ENCODE measurements at places on chromosomes 5 and 9.
A peak's percentile ranks its signal among the peaks of the same experiment; 100 is the strongest.

DNA sequence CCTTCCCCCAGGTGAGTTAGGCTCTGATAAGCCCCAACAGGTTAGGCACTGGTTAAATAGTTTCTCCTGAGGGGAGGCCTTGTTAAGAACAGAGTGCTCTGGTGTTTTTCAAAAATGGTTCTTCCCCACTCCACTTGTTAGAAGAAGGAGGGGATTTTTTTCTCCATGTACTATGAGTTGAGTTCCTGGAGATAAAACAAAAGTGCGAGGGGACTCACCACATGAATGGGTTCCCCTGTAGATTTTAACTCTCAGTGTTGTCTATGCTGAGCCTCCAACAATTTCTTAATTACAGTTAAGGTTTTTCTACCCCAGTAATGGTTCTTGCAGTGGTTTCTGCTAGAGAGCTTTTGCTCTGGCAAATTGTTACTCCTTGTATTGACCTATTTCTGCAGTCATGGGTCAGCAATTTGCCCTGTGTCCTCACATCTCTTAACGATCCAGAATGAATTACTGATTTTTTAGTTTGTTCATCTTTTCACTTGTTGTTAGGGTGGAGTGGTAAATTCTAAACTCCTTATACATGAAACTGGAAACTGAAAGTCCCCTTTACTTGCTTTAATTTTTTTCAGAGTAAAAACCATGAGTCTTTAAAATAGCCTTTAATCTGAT, 44.4 kb downstream of the SCAMP1 start:
- DNase-seq, result no peak

- no peak for DNase-seq
Observed at GRCh38 chr9:22790329-22790728, 343.7 kb downstream of the DMRTA1 start.

GRCh38 chr5:98904780-98905179, 24.0 kb downstream of the CHD1 start:
- no peak for DNase-seq

GRCh38 chr9:129258124-129258822, 80.2 kb upstream of the IER5L start:
- DNase-seq, result peak; percentile 90

GRCh38 chr9:7735311-7735710, 64.3 kb downstream of the DMAC1 start:
- no peak for DNase-seq

- DNase-seq, result no peak
Observed at GRCh38 chr5:155605920-155606319, 592.4 kb downstream of the KIF4B start.

- no peak for DNase-seq
Observed at GRCh38 chr9:89195131-89195797, 16.6 kb upstream of the SHC3 start.

DNA sequence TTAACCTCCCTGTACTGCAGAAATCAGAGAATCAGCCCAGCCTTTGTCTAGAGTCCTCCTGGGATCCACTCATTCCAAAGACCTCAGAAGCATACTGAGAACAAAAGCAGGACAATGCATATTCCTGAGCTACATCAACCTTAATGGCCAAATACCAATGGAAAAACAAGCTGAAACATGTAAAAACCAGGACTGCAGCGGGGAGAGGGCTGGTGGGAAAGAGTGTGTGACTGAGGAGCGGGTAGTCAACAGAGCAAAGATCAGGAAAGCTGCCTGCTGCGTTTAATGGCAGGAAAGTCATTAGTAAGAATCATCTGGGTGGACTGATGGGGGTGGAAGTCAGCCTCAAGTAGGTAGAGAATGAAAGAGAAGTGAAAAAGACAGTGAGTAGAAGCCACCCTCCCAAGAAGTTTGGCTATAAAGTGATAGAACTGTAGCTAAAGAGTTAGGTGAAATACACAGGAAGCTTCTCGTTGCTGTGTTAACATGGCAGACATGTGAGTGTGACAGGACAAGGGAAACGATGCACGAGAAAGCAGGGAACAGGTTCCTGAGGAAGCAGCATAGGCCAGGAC, 88.1 kb downstream of the OTULIN start:
- no peak for DNase-seq

- no peak for DNase-seq
Observed at GRCh38 chr9:136231478-136232297, 13.9 kb downstream of the QSOX2 start.

DNA sequence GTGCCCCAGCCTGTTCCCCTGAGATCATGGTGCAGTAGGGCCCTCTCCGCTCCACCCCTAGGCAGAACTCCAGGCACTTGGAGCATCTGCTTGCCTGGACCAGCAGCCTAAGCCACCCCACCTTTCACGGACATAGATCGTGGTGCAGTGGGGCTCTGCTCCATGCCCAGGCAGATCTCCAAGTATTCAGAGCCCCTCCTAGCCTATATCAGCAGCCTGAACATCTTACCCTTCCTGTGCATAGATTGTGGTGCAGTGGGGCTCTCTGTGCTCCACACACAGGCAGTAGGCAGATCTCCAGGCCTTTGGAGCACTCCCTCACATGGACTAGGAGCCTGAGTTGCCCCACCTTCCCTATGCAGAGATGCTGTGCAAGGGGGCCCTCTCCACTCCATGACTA, 103.0 kb downstream of the GLIS3 start:
- DNase-seq, result no peak

- DNase-seq, result no peak
Observed at GRCh38 chr5:55897905-55898304, 46.7 kb downstream of the IL31RA start.

- no peak for DNase-seq
Observed at GRCh38 chr5:71632168-71632567, 45.0 kb downstream of the MCCC2 start.

GRCh38 chr5:149227168-149227826, 44.4 kb upstream of the AFAP1L1 start:
- DNase-seq, result no peak

- DNase-seq, result no peak
Observed at GRCh38 chr9:3916984-3917383, 382.9 kb downstream of the GLIS3 start.

GRCh38 chr9:123925819-123926218, 4.1 kb downstream of the DENND1A start:
- DNase-seq, result no peak

DNA sequence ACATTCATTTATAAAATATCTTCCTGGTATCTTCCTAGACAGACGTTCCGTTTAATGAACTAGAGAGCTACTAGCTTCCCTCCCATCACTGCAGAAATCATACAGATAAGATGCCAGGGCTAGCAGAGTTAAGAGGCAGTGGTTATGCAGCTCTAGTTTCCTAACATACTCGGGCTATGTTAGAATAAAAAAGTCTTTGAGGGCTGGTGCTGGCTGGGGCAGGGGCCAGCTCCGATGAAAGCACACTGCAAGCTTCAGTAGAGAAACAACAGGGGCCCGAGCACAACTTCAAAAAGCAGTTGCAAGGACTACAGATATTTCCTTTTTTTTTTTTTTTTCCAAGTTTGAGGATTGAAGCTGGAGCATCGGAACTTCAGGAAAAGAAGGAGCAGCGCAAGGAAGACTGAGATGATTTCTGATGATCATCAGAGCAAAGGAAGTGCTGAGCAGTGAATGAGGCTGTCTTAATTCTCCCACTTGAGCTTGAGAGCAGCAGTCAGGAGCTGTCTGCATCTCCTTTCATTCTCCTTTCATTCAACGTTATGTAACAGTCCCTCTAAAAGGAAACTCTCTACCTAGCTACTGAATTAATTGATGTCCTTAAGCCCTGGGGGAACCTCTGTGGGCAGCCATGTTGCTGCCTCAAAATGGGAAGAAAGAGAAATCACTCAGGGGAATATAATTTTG, 47.6 kb upstream of the ADCY2 start:
- no peak for DNase-seq

DNA sequence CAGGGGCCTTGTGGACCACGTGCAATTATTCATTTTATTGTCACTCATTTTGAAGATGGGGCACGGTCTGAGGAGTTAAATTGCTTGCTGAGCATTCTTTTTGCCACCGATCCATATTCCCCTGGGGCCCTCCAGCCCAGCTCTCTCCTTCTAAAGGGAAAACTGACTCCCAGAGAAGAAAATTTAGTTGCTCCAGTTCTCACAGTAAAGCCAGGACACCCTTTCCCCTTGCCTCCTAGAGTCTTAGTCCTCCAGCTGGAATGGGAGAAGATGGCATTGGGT, 1.0 kb upstream of the PANK3 start:
- DNase-seq, result no peak

DNA sequence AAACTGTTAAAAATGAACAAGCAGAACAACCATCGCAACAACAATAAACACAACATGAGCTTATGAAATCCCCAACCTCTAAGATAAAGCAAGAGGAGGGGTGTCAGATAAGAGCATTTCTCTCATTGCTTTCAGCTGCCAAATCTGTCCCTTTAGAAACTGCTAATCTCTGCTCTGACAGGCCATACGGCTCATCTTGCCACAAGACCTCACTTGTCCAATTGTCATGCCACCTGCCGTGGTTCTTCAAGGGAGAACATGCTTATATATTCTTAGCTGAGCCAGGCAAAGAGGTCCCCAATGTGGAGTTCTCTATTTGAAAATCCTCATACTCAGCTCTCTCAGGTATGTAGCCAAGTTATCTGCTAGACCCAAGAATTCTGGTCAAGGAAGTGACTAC, 405.0 kb upstream of the TNC start:
- no peak for DNase-seq

DNA sequence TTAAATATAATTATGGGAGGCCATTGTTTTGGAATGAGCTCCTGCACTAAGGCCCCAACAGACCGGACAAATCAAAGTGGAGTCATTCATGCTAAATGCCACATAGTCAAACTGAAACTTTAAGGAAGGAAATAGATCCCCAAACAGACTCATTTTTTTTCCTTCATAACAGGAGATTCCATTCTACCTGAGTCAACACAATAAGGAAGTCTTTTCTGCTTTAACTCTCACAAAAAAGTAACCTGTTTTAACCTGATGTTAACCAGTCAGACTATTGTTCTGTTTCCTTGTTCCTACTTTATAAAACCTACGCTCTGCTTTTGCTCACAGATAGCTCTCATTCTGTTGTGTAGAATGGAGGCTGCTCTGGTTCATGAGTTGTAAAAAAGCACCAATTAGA, 234.9 kb downstream of the YTHDC2 start:
- DNase-seq, result no peak

DNA sequence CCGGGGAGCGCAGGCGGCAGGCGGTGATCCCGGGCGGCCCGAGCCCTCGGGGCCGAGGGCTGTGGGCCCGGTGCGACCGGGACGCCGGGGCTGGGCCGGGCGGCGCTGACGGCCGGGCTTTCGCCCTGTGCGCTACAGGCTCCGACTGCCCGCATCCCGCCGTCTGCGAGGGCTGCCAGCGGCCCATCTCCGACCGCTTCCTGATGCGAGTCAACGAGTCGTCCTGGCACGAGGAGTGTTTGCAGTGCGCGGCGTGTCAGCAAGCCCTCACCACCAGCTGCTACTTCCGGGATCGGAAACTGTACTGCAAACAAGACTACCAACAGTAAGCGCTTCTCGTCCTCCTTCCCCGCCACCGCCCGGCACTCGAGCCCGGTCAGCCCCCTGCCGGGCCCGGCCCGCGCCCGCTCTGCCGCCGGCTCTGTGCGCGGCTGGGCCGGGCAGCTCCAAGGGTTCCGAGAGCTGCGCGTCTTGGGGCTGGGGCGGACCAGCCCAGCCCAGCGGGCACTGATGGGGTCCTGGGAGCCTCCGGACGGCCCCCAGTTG, 1.6 kb downstream of the LMX1B start:
- DNase-seq, result no peak

DNA sequence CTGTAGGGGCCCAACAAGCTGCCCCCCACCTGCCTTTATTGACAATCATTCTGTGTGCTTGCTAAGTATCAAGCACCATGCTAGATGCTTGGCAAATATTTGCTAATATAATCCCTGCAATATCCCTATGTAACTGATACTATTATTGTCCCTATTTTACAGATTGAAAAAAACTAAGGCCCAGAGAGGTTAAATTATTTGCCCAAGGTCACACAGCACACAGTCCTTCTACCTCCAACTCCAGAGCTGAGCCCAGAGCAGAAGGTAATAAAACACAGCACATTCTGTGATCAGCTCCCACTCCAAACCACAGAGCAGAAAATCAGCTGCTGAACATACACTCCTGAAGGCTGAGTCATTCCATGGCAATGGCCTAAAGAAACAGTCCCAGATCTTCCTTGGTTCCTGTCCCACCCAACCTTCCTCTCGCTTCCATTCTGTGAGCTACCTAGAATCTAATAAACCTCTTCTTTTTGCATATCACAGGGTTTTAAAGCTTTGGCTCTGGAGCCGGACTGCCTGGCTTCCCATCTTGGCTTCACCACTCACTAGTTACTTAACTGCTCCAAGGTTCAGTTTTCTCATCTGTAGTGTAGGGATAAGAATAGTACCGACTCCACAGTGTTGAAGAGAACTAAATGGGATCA, 66.7 kb upstream of the ADRA1B start:
- DNase-seq, result no peak

GRCh38 chr5:179991106-179991505, 80.5 kb downstream of the RNF130 start:
- no peak for DNase-seq

DNA sequence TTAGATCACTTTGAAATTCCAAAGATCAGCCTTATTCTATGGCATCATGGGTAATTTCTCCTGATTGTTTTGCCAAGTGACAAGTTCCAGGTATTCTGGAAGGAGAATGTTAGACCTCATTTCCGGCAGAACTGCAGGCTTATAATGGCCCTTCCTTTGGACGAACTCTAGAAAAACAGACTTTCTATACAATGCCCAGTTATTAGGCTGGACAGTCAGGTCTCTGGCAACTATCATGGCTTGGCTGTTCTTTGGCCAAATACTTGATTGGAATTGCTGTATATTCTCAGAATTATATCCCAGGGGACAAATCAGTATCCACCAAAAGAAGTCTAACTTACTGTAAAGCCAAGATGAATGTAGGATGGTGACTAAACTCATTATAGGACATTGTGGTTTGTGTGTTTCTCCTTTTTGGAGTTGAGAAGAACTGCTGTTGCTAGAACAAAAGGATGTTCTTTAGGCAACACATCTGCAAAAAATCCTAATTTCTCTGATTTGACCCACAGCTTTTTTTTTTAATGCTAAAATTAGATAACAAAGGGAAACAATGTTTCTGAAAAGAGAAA, 69.0 kb downstream of the ADAMTSL1 start:
- DNase-seq, result no peak

GRCh38 chr5:158591301-158591863, 508.3 kb downstream of the EBF1 start:
- DNase-seq, result peak; percentile 47

DNA sequence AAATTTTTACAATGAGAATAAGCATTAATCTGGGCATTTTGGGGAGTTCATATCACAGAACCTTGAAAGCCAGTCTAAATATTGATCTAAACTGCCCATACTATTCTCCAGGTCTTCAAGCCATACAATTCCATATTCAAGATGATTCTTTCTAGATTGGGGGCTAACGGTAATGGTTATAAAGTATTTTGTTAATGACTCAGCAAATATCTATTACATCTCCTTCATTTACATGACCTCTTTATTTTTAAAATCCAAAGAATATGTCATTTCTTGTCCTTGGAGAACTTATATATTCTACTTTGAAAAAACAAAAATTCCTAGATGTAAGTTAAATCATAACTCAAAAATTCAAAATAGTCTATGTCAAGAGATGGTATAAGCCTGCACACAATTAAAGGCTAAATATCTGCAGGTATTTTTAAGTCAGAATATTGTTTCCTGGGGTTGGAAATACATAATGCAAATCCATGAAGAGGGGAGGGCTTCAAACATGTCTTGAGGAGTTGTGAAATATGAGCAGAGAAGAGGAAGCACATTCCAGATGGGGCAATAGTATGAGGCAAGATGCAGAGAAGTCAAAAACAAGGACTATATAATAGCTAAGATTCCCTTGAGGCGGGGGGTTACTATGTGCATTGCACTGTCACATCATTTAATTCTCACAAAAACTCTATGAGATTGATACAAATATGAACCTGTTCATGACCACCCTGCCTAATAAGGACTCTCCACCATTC, 526.4 kb downstream of the NR2F1-AS1 start:
- no peak for DNase-seq

Measured in renal pelvis (tissue), 12 donors.